ELF-1 (cell line): ENCODE measurements at places on chromosomes 7 and 10.
A peak's percentile ranks its signal among the peaks of the same experiment; 100 is the strongest.

DNA sequence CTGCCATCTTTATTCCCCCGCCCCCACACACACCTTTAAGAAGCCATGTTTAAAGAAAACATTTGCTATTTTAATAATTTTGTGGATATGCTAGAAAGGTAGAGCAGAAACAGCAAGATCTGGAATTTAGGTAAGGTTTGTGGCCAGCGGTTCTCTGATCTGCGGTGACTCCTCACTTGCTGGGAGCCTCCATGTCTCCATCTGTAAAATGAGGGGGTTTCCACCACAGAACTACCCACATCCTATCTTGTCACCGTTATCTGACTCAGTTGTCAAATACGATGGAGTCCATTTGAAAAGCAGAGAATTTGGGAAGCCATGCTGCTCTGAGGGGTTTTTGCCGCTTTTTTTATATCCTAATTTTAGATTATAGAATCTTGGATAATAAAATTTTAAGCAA, 23.3 kb downstream of the MACC1 start:
- no peak for DNase-seq

DNA sequence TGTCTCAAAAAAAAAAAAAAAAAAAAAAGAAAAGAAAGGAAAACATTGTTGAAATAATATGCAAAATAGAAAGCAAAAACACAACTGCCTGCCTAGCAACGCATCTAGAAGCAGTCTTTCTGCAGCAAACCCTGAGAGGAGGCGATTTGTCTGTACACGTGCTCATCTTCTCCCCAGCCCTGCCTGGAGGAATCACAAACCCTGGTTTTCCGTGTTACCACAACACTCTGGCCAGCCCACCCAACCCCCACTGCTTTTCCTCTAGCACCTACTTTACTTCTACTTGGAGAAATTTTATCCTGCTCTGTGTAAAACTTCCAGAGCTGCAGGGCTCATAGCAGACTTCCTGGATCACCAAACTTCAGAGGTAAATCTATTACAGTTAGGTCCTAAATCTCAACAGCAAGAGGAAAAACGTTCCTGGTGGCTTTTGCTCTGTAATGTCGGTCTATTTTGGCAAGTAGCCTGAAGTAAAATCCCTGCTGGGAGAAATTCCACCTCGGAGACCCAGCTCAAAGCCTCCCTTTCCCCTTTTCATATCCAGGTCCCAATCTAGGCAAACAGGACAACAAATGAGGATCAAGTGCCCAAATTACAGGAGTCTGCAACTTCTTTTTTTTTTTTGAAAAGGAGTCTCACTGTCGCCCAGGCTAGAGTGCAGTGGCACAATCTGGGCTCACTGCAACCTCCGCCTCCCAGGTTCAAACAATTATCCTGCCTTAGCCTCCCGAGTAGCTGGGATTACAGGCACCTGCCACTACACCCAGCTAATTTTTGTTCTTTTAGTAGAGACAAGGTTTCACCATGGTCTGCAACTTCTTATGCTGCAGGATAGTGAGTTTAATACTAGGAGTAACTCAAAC, 91.6 kb downstream of the DNMBP start:
- DNase-seq: peak; percentile 92

- DNase-seq: no peak
These were observed 60.4 kb downstream of the TPST1 start for GRCh38 chr7:66265566-66265965.

- peak; percentile 55 for DNase-seq
These were observed 11.1 kb downstream of the FAM53B start for GRCh38 chr10:124732931-124733570.

GRCh38 chr10:128500642-128501041, 374.4 kb upstream of the MKI67 start:
- no peak for DNase-seq

GRCh38 chr10:82916941-82917340, 1041.9 kb downstream of the NRG3 start:
- DNase-seq: no peak

DNA sequence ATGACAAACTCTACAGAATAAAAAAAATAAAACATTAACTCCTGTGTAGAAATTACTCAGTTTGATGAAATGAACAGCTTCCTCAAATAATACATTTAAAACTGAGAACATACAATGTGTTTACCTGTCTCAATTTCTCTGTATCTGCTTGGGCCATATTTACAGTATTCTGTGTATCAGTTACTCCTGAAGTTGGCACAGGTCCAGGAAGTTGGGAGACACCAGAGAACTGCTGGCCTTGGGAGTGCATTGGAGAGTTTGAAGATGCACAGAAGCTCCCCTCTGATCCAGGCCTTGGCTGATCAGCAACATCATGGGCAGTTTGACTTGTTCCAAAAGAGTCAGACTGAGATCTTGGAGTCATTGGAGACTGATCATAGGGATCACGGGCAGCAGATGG, 155.1 kb downstream of the GALNT11 start:
- DNase-seq: no peak

GRCh38 chr10:119859420-119860258, 13.0 kb downstream of the MCMBP start:
- no peak for DNase-seq

DNA sequence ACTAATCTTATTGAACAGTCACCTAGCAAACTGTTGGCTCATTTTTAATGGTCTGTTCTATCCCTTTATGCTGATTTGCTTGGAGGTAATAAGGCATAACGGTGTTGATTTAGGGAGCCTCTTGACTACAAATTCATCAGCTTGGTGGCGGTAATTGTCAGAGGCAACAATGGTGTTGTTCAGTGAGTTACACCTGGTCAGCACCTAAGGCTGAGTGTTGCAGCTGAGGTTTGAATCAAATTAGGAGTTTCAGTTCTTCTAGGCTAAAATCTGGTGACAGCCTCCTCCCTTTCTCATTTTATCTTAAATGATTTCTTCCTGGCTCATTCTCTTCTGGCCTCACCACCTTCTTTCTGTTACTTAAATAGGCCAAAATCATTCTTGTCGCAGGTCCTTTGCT, 42.3 kb upstream of the SP8 start:
- DNase-seq: no peak

DNA sequence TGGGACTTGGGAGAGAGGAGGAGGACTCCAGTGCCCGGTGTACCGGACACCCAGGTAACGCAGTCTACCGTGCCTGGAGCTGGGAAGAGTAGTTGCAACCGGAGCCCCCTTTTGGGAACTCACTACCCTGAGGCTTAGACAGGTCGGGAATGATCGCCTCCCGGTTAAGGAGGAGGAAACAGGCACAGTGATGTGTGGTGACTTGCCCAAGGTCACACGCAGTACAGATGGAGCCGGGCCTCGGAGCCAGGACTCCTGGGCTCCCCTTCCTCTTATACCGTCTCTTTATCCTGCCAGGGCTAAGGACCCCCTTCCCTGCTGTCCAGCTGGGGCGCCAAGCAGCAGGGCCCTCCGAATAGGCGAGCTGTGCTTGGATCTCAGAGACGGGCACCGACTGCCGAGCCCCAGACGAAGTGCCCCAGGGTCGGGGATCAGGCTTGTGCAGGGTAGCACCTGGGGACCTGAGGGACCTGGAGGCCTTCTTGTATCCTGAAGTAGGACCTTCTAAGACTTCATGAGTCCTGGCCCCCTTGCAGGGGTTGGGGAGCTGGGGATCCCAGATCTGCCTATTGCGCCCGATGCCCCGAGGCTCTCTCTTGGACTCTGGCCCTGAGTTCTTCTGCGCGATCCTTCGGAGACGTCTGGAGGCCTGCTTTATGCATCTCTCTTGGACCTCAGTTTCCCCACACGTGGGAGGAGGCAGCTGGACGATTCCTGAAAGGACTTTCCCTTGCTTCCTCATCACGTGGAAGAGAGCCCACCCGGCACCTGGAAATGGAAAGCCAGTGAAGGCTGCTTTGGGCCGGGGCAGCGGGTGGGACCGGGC, 767 bp upstream of the CYP26A1 start:
- DNase-seq: no peak

DNA sequence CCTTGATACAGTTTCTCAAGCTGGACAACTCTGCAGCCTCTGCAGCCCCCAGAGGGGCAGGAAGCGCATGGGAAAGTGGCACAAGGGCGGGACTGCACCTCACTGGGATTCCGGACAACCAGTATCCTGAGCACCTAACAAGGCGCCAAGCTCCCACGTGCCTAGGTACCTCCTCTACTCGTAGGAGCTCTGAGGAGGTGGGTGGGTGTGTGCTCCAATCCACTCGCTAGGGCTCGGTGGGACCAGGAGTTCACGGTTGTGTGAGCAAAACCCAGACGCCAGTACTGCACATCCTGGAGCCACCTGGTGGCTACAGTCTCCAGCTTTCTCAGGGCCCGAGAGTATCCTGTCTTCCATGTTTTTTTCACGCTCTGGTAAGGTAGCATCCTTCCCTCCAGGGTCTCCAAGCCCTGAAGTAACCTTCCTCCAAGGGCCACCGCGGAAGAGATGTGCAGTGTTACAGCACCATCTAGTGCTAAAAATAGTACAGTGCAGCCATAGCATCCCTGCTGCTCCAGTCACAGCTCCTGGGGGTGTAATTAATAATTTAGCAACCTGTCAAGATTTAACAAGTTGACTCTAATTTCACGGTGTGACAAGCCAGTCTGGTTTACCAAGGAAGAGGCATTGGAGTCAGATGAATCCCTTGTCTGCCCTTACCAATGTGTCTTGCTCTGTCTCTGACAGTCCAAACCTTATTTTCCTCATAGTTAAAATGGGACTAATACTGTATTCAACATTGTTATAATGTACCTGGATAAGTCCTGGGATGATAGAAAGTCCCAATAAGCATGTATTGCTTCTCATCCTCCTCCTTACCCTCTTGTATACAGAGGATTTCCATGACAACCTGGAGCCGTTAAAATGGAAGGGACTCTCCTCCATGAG, 70.4 kb downstream of the HERPUD2 start:
- peak; percentile 85 for DNase-seq

DNA sequence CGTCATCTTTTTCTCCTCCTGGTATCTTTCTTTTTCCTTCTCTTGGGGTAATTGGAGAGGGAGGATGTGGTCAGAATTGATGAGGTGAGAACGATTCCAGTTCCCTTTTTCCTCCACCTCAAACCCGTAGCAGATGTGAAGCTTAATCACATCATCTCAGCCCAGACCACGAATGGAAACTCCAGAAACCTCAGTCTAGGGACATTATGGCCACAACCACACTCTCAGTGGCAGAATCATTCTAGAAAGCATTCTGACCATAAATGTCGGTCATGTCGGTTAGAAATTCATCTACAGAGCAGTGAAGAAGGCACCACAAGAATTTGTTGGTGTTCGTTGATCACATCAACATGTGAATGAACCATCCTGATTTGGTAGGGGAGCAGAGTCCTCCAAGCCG, 78.7 kb downstream of the GATA3 start:
- no peak for DNase-seq

GRCh38 chr7:98877692-98878364, 504 bp upstream of the TRRAP start:
- no peak for DNase-seq

- DNase-seq: no peak
These were observed 55.1 kb downstream of the PDZD8 start for GRCh38 chr10:117320050-117320665.

- DNase-seq: no peak
These were observed 90.6 kb downstream of the ODAD2 start for GRCh38 chr10:27908231-27908630.

GRCh38 chr7:37352974-37353948, 95.4 kb downstream of the ELMO1 start:
- peak; percentile 60 for DNase-seq

DNA sequence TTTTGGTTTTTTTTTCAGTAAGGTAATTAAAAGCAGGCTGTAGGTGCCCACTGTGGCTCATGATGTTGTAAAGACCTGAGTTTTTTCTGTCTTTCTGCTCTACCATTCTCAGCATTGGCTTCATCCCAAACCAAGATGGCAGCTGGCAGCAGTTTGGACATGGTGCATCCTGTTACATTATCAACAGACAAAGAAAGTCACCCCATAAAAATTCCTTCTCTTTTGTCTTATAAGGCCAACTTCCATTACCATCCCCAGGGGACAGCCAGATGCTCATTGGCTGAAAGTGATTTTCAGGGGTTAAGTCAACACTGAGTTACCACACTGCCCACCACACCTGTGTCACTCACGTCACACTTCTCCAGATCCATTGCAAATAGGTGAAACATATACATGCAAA, 558.4 kb downstream of the SDK1 start:
- DNase-seq: no peak

GRCh38 chr7:128672927-128673517, 930 bp downstream of the GARIN1A start:
- peak; percentile 63 for DNase-seq

- DNase-seq: no peak
These were observed 283.5 kb downstream of the WDR11 start for GRCh38 chr10:121134711-121135110.

DNA sequence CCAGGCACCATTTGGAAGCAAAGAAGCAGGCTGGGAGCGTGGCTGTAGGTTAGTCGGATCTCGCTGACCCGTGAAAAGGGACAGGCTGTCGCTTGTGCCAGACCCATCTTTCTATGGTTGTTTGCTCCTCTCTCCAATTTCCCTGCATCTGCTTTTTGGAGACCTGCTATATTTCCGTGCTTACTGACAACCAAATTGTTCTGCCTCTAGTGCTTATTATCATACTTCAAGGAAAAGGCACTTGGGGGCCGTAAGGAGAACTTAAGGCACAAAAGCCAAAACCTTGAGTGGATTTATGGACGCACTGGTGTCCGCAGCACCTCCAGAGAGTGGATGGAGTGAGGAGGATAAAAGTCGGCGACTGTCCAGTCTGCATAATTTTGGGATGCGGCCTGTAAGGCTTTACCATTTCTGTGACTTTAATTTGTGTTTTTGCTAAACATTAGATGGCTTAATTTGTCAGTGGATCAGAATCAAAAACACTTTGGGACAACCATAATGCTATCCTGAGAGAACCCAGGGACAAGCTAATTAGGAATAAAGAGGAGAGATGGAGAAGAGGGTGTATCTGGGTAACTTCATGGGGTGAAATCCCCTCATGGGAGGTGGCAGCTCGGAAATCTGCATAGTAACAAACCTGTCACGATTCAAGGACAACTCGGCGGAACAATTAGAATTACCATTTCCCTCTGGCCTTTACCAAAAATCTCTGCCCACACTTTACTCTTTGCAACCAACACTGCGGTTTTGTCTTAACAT, 206.7 kb downstream of the HDAC9 start:
- DNase-seq: no peak

- DNase-seq: no peak
These were observed 3.5 kb downstream of the MTPAP start for GRCh38 chr10:30345611-30346010.

GRCh38 chr7:78175330-78176100, 376.9 kb downstream of the PHTF2 start:
- DNase-seq: no peak

- peak; percentile 93 for DNase-seq
These were observed 78.6 kb upstream of the C10orf90 start for GRCh38 chr10:126749015-126749655.

GRCh38 chr7:139321071-139321745, 19.9 kb upstream of the FMC1 start:
- DNase-seq: peak; percentile 60

GRCh38 chr7:103964269-103964668, 25.2 kb downstream of the RELN start:
- no peak for DNase-seq

GRCh38 chr7:148348466-148348865, 242.1 kb upstream of the C7orf33 start:
- DNase-seq: peak; percentile 58
